Hepatocyte (in vitro differentiated cells): ENCODE measurements at places on chromosomes 2 and 18.

GRCh38 chr2:43131890-43132682 is 94.3 kb downstream of the ZFP36L2 start:
- DNase-seq, result no peak

GRCh38 chr2:1658394-1659151 is 85.7 kb downstream of the PXDN start:
- no peak for DNase-seq

DNA sequence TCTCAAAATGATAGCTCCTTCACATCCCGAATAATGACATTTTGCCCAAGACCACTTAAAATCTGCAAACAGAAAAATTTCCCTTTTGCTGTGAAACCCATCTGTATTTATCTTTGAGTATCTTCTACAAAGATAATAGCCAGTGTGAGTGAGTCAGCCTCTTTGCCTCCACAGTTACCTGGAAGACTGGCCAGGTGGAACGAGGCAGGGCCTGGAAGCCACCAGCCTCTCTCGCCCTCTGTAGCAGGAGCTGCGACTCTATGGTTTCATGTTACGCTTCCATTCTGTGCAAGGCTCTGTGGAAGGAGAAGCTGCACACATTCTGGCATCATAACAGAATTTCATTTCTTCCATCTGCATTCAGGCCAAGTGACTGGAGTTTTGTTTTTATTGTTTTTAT is 9.5 kb downstream of the ELP2 start:
- no peak for DNase-seq

GRCh38 chr18:47215554-47216138 is 35.8 kb downstream of the SKOR2 start:
- peak; percentile 78 for DNase-seq
